NCI-H2029 treated with DMSO at 0.1 percent for 48 hours (cell line): ENCODE measurements at places on chromosomes 7 and 10.

DNA sequence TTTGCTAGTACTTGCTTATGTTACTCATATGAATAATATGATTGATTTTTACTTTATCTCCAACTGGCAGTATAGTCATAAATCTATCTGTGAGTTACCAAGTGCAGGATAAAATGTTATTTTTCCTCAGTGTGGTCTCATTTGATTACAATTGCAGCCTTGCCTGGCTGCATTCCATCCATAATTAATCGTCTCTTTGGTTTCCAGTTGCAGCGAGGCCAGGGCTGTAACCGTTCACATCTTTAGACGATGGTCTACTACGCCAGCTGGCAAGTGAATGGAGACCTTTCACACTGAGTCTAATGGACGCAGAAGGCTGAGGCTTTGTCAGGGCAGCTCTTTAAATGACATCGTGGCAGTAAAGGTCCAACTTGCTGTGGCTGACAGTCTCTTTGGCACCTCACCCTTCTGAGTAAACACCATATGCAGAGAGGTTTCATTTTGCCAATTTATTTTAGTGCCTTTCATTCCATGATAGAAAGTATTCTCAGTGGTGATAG, 84.0 kb downstream of the ARL4A start:
- peak; percentile 64 for DNase-seq

- no peak for DNase-seq
Measured at GRCh38 chr7:124171068-124171467, 138.2 kb upstream of the TMEM229A start.

- no peak for DNase-seq
Measured at GRCh38 chr7:6398943-6399342, 48.8 kb downstream of the DAGLB start.

- DNase-seq = no peak
Measured at GRCh38 chr7:75937958-75938786, 23.2 kb downstream of the POR start.

- no peak for DNase-seq
Measured at GRCh38 chr10:127907411-127908105, 655 bp downstream of the PTPRE start.

DNA sequence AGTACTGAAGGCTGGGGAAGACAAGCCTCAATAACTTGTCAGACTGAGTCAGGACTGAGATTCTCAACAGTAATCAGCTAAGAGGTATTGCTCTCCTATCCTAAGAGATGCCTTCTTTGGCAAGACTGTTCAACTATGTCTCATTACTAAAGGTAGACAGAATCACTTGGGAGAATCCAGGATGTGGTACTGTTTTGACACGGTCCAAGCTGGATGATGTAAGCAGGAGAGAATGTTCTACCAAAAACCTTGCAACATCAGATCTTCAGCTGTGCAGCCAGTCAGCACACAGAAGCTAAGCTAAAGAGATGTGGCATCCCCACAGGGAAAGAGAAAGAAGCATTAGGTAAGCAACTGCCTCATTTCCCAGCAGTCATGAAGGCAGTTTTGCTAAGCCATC, 391.4 kb downstream of the NRG3 start:
- no peak for DNase-seq

- no peak for DNase-seq
Measured at GRCh38 chr7:85102813-85103350, 84.0 kb downstream of the SEMA3D start.
